ENCODE measurements at places on chromosomes 6 and 20.

GRCh38 chr6:110776413-110776812 is 38.9 kb downstream of the CDK19 start:
- DNase-seq = no peak

DNA sequence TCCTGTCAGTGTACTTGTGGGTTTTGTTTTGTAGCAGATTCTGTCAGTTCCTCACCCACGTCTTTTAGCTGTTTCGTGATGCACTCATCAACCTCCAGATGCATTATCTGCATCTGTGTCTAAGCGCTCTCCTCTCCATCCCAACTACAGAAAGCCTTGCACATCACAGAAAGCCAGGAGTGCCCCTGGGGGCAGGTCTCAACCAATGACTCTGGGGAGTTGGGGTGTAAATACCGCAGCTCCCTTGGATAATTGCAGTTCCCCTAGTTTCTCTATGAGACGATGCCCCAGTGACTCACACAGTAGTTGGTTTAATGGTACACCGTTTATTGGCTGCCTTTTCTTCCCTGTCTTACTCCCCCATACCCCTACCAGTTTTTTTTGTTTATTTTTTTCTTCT is 158.1 kb downstream of the SOX4 start:
- no peak for DNase-seq

- DNase-seq = no peak
These were observed 659.2 kb downstream of the HDGFL1 start for GRCh38 chr6:23228439-23229024.

DNA sequence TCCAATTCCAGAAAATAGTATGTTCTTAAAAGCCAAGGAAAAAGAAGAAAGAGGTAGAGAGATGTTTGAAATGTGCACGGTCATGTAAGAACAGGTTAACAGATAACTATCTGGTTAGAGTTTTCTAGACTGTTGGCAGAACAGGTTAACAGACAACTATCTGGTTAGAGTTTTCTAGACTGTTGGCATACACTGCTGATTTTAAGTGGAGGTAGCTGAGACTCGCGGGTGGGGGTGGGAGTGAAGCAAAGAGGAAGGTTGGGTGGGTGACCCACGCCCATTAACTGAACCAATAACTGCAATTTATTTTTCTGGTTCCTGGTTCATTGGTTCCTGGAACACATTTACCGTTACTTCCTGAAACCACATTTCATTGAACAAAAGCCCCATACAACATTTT is 157.5 kb downstream of the ELOVL4 start:
- DNase-seq = no peak

DNA sequence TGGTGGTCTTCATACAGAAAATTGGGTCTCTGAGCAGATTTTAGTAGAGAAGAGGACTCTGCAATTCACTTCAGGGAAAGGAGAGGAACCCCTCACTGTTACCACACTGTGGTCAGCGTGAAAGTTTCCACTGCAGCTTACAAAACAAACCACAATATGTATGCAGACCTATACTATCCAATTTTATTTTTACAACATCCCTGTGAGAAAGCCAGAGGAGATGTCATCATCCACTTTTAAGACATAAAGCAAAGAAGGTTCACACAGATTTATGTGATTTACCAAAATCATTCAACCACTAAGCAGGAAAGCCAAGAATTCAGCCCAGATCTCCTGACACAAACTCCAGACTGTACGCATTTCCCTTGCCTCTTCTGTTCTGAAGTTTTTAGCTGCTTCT is 442.4 kb downstream of the FRK start:
- no peak for DNase-seq

DNA sequence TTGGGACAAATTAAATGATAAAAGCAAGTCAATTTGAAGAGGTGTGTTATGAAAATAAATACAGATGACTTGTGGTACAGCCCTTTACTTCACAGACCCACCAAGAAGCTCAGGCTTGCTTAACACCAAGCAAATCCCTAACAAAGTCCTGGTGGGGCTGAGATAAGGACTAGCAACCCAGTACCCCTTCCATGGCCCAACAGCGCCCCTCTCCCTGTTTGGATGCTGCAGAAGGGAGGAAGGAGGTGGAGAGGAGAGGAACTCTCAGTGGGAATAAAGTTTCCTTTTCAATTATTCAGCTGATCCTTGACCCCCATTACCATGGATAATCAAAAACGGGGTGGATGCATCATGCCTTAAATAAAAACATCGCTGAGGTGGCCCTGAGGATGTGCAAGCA is 4.5 kb upstream of the ZNF831 start:
- peak; percentile 31 for DNase-seq

DNA sequence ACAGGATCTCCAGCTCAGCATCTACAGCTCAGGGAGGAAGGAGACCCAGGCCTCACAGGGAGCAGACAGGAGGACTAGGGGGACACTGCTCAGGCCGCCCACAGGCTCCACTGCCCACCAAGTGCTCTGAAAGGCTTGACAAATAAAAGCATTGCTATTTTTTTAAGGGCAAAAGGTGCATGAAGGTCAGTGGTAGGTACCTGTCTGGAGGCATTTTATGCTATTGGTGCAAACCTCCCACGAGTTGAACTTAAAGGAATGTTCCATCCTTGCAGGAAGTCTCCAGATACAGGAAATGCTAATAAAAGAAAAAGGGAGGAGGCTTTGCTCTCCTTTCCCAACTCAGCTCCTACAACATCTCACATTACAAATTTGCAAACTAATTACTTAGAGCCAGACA is 228.1 kb downstream of the FOXC1 start:
- DNase-seq = no peak

DNA sequence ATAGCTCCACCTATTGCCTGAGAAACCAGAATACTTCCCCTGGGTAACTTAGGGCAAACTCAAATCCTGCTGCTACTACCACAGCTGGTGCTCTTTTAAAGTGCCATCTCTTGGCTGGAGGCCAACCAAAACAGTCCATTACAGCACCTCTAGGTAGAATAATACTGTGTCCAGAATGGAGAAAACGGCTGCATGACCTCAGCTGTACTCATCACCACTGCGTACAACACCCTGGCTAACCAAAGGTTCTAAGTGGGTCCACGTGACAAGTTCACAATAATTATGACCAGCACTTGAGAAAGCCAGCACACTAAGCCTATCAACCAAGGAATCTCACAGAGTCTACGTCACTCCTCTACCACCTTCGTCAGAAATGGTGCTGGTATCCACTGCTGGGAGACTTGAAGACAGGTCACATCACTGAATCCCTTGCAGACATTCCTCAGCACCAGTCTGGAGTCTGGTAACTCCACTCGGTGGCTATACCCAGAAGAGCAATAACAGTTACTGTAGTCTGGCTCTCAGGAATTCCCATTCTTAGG is 40.9 kb upstream of the PKIB start:
- DNase-seq = no peak

- no peak for DNase-seq
These were observed 8.7 kb upstream of the STXBP5 start for GRCh38 chr6:147195510-147195909.

DNA sequence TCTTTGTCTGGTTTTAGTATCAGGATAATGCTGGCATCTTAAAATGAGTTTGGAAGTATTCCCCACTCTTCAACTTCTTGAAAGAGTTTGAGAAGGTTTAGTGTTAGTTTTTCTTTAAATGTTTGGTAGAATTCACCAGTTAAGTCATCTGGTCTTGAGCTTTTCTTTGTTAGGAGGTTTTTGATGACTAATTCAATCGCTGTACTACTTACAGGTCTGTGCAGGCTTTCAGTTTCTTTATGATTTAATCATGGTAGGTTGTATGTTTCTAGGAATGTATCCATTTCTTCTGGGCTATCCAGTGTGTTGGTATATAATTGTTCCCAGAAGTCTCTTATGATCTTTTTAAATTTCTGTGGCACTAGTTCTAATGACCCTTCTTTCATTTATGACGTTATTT is 215.5 kb downstream of the LRFN2 start:
- no peak for DNase-seq

DNA sequence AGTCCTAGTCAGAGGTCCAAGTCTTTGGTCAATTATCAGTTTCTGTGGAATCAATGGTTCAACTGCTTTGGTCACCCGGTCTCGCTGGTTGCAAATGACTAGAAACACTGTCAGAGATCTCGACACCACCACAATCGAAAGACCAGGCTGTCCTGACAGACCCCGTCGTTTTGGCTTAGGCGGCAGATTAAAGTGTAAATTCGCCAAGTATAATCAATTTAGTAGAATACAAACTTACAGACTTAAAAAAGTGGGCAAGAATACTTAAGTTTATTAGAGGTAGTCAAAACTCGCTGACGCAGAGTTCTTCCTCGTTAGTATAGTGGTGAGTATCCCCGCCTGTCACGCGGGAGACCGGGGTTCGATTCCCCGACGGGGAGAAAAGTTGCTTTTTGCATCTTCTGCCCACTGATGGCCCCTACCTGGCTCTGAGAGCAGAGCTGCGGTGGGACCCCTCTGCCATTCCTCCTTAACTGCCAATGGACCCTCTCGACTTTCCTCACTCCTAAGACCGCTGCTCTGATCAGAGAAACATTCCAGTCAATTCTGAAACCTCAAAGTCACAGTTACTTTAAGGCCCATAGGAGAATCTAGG is 30.6 kb upstream of the ZNF184 start:
- no peak for DNase-seq

DNA sequence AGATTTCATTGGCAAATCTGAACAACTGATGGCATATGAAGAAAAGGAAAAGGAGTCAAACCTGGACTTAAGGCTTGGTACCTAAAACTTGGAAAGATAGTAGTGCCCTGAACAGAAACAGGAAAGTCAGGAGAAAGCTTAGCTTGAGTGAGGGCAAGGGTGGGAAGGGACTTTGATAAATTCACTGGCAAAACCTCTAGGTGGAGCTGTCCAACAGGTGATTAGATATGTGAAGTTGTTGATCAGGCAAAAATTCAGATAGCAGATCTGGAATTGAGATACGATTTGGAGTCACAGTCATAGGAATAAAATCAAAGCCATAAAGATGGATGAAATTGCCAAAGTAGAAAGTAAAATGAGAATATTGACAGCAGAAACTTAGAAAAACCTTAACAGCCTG is 16.1 kb upstream of the ZNF292 start:
- no peak for DNase-seq

- DNase-seq = no peak
These were observed 21.1 kb upstream of the MRGBP start for GRCh38 chr20:62775206-62775605.

GRCh38 chr6:30044630-30045029 is 16.4 kb upstream of the POLR1H start:
- no peak for DNase-seq

DNA sequence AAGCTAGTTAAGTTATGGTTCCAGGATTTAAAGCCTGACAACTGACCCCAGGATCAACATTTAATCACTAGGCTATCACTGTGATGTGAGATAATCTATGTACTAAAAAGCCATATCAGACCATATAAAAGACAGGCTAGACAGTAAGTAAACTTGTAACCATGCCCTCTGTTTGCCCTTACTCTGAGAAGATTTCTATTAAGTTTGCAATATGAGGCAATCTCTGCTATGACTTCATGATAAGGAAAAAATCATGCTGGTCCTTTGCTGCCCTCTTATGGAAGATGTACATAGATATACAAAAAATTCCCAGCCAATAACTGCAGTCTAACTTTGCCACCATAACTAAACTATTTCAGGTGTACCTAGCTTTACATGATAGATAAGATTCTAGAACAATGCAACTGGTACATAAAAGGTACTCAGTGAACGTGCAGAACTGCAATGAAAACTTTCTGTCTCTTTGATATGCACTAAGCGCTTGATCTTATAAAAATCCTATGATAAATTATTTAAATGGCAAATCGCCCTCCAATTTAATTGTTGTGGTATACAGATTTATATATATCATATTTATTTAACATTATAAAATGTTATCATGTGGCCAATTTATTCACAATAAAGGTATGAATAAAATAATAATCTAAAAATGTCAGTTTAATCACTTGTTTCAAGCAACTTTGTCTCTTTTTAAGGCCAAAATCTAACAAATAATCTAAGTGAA is 70.5 kb downstream of the FAM217A start:
- DNase-seq = no peak

GRCh38 chr6:88120635-88121034 is 45.5 kb downstream of the CNR1 start:
- no peak for DNase-seq

GRCh38 chr20:10304471-10305046 is 85.9 kb downstream of the SNAP25 start:
- DNase-seq = no peak

GRCh38 chr6:145929037-145929633 is 35.0 kb downstream of the SHPRH start:
- DNase-seq = no peak

DNA sequence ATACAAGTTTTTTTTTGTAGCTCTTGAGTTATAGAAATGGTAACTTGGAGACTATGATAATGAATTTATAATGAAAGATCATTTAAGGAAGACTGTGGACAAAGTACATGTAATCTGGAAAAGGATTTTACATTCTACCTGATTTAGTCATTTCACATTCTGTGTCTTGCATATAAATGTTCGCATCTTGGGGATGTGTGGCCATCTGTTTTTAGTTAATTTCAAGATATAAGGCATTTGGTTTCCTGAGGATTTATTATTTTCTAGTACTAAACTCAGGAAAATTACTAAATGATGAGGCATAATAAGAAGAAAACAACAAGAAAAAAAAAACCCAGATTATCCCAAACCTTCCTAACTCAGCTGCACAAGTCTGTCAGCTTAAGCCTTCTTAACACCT is 112.7 kb upstream of the PRL start:
- DNase-seq = no peak

GRCh38 chr6:168362276-168362990 is 42.9 kb upstream of the DACT2 start:
- DNase-seq = no peak

GRCh38 chr6:162463576-162463975 is 264.0 kb downstream of the PRKN start:
- no peak for DNase-seq

DNA sequence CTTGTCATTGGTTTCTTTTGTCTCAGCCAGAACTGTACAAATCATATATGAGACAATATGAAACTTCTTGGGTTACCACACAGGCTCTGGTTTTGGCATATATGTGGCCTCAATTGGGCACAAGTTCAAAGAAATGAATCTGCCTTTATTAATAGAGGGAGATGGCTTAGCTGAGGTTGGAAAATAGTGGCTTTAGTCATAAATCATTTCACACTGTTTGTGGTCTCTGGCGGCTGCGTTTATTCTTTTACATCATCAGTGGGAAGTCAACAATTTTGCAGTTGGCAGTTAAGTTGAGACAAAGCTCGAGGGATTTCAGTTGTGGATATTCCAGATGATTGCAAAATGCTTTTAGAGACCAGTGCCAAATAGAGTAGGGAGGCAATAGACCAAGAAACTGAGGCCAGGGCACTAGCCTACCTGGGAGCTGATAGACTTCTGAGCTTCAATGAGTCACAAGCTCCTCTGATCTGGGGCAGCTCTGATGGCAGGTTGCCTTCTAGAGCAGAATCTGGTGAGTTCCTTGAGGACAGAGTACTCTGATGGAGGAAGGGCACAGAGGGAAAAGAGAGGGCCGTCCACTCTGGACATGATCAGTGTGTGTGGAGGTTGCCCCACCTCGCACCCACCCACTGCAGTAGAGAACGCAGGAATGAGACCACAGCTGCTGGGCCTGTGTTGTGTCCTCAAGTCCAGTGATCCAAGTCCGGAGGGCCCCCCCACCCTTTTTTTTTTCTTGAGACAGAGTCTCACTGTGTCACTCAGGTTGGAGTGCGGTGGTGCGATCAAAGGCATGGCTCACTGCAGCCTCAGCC is 73.5 kb downstream of the ARMC2 start:
- DNase-seq = no peak

- no peak for DNase-seq
These were observed 72.4 kb downstream of the HFE start for GRCh38 chr6:26159357-26160273.

- no peak for DNase-seq
These were observed 34.7 kb downstream of the GNAS-AS1 start for GRCh38 chr20:58816051-58816450.
